ENCODE measurements at places on chromosomes 4 and X. TPM values are rescaled to one million over a fixed set of nuclear protein-coding genes. Genes with fewer than 3 reads are reported as not detected.

DNA sequence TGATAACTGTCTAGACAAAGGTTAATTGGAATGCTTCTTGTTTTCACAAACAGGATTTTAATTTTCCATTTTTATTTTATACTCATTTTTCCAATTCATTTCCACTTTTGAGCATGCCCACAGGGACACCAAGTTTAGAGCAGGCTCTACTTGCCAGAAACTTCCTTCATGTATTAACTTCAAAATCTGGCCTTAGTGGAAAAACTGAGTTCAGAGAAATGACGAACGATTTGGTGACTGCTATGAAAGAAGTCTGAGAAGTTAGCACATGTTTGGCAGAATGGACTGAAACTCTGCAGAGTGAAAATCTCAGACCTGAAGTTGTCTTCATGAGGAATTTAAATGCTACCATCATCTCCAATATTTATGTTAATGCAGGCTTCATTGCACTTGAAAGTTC lies 214.1 kb downstream of the THOC2 start:
- H3K4me1 ChIP-seq = no peaks in the 10 kb centered on the region
- no peak for DNase-seq
- no peak overlapping the region for H3K4me3 ChIP-seq
- no peaks in the 10 kb centered on the region for H3K36me3 ChIP-seq
- H3K27me3 ChIP-seq = no peaks in the 10 kb centered on the region

DNA sequence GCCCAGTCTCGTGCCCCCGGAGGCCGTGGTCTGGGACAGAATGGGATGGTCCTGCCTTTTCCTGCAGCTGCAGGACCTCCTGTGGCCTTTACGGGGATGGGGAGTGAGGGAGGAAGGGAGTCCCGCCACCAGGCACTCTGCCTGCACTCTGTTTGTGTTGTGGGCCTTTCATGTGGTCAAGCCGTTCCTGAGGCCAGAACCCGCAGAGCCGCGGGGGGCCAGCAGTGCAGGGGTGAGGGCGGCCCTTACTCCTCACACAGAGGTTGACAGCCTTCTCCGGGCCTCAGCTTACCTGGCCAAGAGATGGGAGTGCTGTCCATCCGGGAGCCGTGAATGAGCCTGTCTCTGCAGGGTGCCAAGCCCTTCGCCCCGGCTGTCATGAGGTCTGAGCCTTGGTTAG lies 230.7 kb downstream of the AFAP1 start:
- DNase-seq = no peak
- no peaks in the 10 kb centered on the region for H3K27me3 ChIP-seq
- no peaks in the 10 kb centered on the region for H3K4me1 ChIP-seq
- H3K4me3 ChIP-seq = no peak overlapping the region
- H3K36me3 ChIP-seq = no peaks in the 10 kb centered on the region

DNA sequence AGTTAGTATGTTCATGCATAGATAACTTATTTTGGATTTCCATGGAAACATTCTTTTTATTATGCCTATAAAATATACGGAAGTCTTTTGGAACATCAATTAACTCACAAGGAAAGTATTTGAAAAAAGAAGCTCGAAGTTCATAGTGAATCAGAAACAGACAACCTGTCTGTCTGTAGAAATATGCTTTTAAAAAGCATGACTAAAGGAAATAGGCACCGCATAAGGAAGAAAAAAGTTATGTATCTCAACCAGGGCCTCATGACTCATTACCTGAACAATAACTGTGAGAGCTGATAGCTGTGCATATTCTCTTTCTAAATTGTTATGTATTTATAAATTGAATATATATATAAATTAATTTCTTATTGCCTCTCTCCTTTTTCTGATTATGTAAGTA lies 324.1 kb downstream of the TLL1 start:
- no peak for DNase-seq
- no peak overlapping the region for H3K27ac ChIP-seq
- no peaks in the 10 kb centered on the region for H3K4me1 ChIP-seq
- H3K27me3 ChIP-seq = no peaks in the 10 kb centered on the region

Gene ZNF711
- total RNA-seq = 3.1 TPM

GRCh38 chr4:16909281-16909680 lies 10.8 kb upstream of the LDB2 start:
- DNase-seq = no peak
- no peak overlapping the region for H3K4me3 ChIP-seq
- no peaks in the 10 kb centered on the region for H3K36me3 ChIP-seq
- H3K27ac ChIP-seq = no peak overlapping the region

DNA sequence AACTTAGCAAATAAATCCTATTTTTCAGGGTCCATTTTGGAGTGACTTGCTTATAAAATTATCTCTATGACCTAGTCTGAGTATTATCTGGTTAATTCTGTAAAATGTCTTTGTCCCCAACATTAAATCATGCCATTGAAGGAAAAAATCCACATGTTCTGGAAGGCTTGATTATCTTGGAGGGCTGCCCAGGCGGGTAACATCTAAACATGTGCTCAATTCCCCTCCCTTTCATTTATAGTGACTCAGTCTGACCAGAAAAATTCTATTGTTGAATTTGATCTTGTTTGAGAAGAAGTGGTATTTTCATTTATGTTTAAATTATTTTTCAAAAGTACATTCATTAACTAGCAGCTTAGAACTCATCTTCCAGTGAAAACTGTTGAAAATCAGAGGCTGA lies 55.4 kb upstream of the SLC10A7 start:
- H3K27me3 ChIP-seq = no peaks in the 10 kb centered on the region
- H3K4me1 ChIP-seq = no peaks in the 10 kb centered on the region
- no peak for DNase-seq
- H3K27ac ChIP-seq = no peak overlapping the region

GRCh38 chr4:82898322-82899243 lies 2.0 kb upstream of the THAP9 start:
- H3K36me3 ChIP-seq = peaks cover 20% of the 10 kb centered on the region
- no peak for DNase-seq
- H3K27ac ChIP-seq = peak overlapping the region; percentile 97
- H3K4me3 ChIP-seq = peak overlapping the region; percentile 95
- peaks cover 13% of the 10 kb centered on the region for H3K4me1 ChIP-seq

Gene PNCK
- 2.3 TPM for total RNA-seq

DNA sequence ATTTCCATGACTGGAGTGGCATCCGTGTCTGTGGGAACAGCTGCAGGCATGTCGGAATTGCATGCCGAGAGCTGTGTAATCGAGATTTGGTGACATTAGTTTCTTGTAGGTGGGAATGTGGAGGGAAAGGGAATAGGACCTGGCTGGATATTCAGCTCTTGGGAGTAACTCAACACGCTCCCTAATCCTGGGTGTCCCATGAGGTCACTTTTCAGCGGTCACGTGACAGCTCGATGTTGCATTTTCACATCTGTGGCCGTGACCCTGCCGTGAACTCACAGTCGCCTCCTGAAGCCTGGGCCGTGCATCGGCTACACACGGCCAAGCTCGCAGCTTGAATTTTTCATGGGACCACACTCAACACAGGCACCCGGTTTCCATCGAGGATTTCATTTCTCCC lies 25.8 kb upstream of the PSAPL1 start:
- H3K36me3 ChIP-seq = no peaks in the 10 kb centered on the region
- H3K27me3 ChIP-seq = no peaks in the 10 kb centered on the region
- no peak overlapping the region for H3K4me3 ChIP-seq
- H3K4me1 ChIP-seq = no peaks in the 10 kb centered on the region

Gene GAGE10
- total RNA-seq = not detected

Gene ZFYVE28
- 11.9 TPM for total RNA-seq

Gene FAM9A
- not detected for total RNA-seq

GRCh38 chr4:151541389-151542071 lies 132.6 kb downstream of the FHIP1A start:
- no peak overlapping the region for H3K4me3 ChIP-seq
- DNase-seq = peak; percentile 81
- H3K27ac ChIP-seq = no peak overlapping the region
- H3K27me3 ChIP-seq = no peaks in the 10 kb centered on the region
- H3K36me3 ChIP-seq = no peaks in the 10 kb centered on the region

DNA sequence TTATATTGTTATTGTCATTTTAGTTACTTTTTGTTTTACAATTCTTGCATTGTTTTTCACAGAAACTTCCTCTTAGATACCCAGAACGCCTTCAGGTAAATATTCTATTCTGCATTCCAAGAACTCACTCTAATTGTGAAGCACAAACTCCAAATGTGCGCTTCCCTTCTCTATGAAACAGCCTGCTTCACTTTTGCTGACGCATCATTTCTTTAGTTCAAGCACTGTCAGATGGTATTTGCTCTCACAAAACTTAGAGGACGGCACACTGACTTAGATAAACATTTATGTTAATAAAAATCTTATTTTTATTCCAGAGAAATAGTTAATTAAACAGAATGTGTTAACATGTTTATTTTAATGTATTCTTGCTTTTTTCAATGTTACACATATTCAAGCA lies 3.3 kb downstream of the CSN1S1 start:
- no peak overlapping the region for H3K27ac ChIP-seq
- DNase-seq = no peak
- H3K36me3 ChIP-seq = no peaks in the 10 kb centered on the region
- H3K4me3 ChIP-seq = no peak overlapping the region
- H3K27me3 ChIP-seq = no peaks in the 10 kb centered on the region
- H3K4me1 ChIP-seq = no peaks in the 10 kb centered on the region

GRCh38 chrX:85115252-85115651 lies 111.6 kb downstream of the APOOL start:
- no peaks in the 10 kb centered on the region for H3K27me3 ChIP-seq
- H3K36me3 ChIP-seq = no peaks in the 10 kb centered on the region
- DNase-seq = no peak
- no peak overlapping the region for H3K27ac ChIP-seq
- no peaks in the 10 kb centered on the region for H3K4me1 ChIP-seq
- no peak overlapping the region for H3K4me3 ChIP-seq

Gene PRRG3
- not detected for total RNA-seq

Gene SLC9B1
- 0.41 TPM for total RNA-seq

- H3K36me3 ChIP-seq = no peaks in the 10 kb centered on the region
- DNase-seq = no peak
- no peak overlapping the region for H3K4me3 ChIP-seq
- no peaks in the 10 kb centered on the region for H3K27me3 ChIP-seq
- H3K27ac ChIP-seq = no peak overlapping the region
Observed at GRCh38 chr4:1470816-1471442, 64.7 kb upstream of the NKX1-1 start.

GRCh38 chr4:76300012-76300411 lies 6.5 kb upstream of the STBD1 start:
- no peaks in the 10 kb centered on the region for H3K36me3 ChIP-seq
- H3K4me3 ChIP-seq = no peak overlapping the region
- no peaks in the 10 kb centered on the region for H3K27me3 ChIP-seq

GRCh38 chrX:15451913-15452312 lies 41.2 kb downstream of the PIR start:
- H3K36me3 ChIP-seq = no peaks in the 10 kb centered on the region
- no peak overlapping the region for H3K4me3 ChIP-seq
- H3K27ac ChIP-seq = no peak overlapping the region
- H3K27me3 ChIP-seq = no peaks in the 10 kb centered on the region
- no peak for DNase-seq
- no peaks in the 10 kb centered on the region for H3K4me1 ChIP-seq

GRCh38 chr4:2428496-2429213 lies 9.9 kb downstream of the CFAP99 start:
- H3K27me3 ChIP-seq = no peaks in the 10 kb centered on the region
- H3K4me1 ChIP-seq = no peaks in the 10 kb centered on the region
- H3K36me3 ChIP-seq = no peaks in the 10 kb centered on the region
- H3K4me3 ChIP-seq = no peak overlapping the region
- no peak for DNase-seq

GRCh38 chr4:157587681-157588423 lies 367.3 kb downstream of the GRIA2 start:
- H3K4me1 ChIP-seq = no peaks in the 10 kb centered on the region
- no peak overlapping the region for H3K27ac ChIP-seq
- DNase-seq = no peak
- H3K27me3 ChIP-seq = no peaks in the 10 kb centered on the region

DNA sequence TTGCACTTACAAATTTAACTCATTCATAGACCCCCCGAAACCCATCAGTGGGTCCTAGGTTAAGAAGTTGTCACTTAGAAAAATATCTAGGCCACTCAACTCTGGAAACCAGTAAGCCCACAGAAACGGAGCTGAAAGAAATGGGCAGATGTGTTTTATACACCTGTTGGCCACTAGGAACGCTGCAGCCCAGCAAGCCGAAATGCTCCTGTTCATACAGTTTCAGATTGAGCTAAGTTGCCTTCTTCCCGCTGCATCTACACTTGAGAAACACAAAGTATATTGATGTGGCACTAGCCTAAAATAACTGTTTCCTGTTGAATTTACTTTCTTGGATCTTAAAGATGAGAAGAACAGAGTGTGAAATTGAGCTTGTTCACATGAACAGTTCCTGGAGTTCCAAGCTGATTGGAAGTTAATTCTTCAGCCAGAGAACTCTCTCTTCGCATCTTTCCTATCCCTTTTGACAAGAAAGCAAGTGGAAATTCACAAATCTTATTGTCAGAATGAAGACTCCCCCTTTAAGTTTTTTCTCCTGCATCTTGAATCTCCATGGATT lies 174.1 kb downstream of the RBMX2 start:
- H3K27me3 ChIP-seq = no peaks in the 10 kb centered on the region
- DNase-seq = peak; percentile 42
- H3K4me1 ChIP-seq = no peaks in the 10 kb centered on the region
- H3K27ac ChIP-seq = no peak overlapping the region

- no peak overlapping the region for H3K27ac ChIP-seq
- H3K4me3 ChIP-seq = no peak overlapping the region
- H3K4me1 ChIP-seq = no peaks in the 10 kb centered on the region
Observed at GRCh38 chr4:20421603-20421985, 169.9 kb downstream of the SLIT2 start.

DNA sequence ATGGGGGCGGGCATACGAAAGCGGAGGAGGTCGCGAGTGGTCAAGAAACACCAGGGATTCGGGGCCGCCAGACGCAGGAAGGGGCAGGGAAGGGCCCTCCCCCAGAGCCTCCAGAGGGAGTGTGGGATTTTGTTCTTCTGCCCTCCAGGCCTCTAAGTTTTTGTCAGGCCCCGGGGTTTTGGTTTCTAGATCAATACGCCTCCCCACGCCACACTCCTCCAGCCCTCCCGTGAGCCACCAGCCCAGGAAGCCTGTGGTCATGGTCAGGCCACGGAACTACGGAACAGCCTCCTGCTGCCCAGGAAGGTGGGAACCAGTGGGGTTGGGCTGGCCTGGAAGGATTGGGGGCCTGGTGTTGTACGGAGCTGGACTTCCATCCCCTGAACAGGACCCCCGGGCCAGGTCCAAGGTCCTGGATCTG lies 38.4 kb downstream of the CPLX1 start:
- H3K4me1 ChIP-seq = no peaks in the 10 kb centered on the region
- no peaks in the 10 kb centered on the region for H3K36me3 ChIP-seq
- H3K27me3 ChIP-seq = no peaks in the 10 kb centered on the region
- no peak for DNase-seq

DNA sequence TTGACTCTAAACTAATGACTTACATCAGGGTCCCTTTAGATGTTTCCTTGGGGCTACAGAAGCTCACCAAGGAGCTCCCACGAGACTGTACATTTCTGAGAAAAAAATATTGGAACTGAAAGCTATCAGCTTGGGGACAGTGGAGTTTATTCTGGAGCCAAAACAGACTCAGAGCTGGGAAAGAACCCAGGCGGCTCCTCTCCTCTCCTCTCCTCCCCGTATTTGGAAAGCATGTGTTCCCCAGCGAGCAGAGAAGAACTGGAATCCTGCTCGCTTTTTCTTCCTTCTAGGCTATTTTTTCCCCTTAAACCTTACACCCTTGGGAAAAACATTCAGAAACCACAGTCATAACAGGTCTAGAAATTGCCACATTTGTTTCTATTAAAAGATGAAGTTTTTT lies 4.3 kb upstream of the MAP7D3 start:
- H3K4me1 ChIP-seq = peaks cover 3% of the 10 kb centered on the region
- no peak overlapping the region for H3K4me3 ChIP-seq
- DNase-seq = no peak
- H3K27me3 ChIP-seq = no peaks in the 10 kb centered on the region

All from Panc1 (cell line).